ENCODE measurements at places on chromosomes 16 and 17.

GRCh38 chr17:58412961-58413586, 4.3 kb downstream of the RNF43 start:
- DNase-seq: no peak

DNA sequence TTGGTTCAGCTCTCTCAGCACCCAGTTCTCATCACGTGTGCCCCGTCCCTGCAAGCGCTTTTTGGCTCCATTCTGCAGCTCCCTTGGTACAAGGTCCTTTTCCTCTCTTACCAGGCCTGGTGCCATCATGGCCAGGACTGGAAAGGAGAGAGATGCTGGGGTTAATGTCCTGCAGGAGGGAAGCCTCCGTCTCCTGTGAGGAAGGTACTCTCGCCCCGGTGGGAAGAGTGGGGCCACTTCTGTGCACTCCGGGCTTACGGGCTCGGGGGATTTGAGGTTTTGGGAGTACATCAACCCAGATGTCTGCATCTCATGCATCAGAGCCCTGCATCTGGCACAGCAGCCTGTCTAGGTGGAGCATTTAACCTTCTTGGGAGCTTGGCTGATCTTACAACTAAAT, 10.1 kb downstream of the CTRB2 start:
- no peak for DNase-seq

DNA sequence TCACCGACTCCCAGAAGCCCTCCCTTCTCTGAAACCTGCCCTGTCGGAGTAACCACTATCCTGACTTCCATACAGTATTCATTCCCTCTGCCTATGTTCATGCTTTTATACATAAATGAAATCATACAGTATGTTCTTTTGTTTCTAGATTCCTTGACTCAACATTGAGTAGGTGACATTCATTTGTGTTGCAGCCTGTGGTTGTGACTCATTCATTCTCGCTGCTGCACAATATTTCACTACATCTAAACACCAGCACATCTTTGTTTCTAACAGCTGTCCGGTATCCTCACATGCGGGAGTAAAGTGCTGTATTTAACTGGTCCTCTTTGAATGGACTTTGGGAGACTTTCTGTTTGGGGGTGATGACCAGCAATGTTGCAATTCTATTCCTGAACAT, 135.0 kb upstream of the FOXF1 start:
- no peak for DNase-seq

GRCh38 chr16:64962786-64963185, 159.1 kb downstream of the CDH11 start:
- no peak for DNase-seq

GRCh38 chr17:75927286-75927922, 13.4 kb downstream of the FBF1 start:
- DNase-seq: peak; percentile 15

GRCh38 chr16:29986231-29986630, 9.2 kb downstream of the HIRIP3 start:
- no peak for DNase-seq

- DNase-seq: no peak
Observed at GRCh38 chr17:6524520-6524919, 31.8 kb downstream of the PITPNM3 start.

DNA sequence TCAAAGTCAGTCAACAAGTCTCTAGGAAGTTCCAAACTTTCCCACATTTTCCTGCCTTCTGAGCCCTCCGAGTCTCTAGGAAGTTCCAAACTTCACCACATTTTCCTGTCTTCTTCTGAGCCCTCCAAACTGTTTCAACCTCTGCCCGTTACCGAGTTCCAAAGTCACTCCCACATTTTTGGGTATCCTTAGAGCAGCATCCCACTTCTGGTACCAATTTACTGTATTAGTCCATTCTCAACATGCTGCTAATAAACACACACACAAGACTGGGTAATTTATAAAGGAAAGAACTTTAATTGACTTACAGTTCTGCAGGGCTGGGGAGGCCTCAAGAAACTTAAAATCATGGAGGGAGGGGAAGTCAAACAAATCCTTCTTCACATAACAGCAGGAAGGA, 169.0 kb upstream of the HS3ST3A1 start:
- DNase-seq: no peak

- no peak for DNase-seq
Observed at GRCh38 chr16:15782573-15783365, 74.1 kb downstream of the MYH11 start.

GRCh38 chr16:50210266-50211038, 55.9 kb upstream of the ADCY7 start:
- DNase-seq: peak; percentile 76

DNA sequence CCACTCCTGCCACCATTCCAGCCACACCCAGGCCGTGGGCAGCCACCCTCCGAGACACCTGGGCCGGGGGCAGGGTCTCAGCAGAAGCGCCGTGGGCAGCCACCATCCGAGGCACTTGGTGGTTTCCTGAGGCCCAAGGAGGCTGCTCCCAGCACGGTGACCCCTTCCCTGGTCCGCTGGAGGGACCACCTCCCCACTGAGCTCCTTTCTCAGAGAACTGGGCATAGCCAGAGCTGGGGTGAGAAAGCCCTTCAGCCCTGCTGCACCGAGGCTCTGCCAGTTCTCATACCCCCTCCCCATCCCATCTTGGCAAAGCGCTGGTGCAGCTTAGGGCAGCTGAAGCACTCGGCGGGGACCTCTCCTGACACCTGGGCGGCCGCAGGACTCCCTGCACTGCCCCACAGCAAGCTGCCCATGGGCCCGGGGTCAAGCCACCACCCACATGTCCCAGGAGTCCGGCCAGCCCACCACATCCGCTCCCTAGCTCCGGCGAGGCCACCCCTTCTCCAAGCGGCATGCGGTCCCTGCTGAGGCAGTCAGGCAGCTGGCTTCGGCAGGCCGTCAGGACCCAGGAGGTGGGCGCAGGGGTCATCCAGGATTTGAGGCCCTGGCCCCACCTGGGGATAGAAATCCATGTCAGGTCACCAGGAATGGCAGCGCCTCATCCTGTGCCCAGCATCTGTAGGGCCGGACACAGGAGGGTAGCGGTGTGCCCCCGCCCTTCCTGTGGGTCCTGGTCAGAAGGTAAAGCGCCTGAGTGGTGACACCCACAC, 1.3 kb upstream of the CYBA start:
- no peak for DNase-seq

- DNase-seq: peak; percentile 63
Observed at GRCh38 chr16:85461814-85462713, 151.1 kb upstream of the GSE1 start.

DNA sequence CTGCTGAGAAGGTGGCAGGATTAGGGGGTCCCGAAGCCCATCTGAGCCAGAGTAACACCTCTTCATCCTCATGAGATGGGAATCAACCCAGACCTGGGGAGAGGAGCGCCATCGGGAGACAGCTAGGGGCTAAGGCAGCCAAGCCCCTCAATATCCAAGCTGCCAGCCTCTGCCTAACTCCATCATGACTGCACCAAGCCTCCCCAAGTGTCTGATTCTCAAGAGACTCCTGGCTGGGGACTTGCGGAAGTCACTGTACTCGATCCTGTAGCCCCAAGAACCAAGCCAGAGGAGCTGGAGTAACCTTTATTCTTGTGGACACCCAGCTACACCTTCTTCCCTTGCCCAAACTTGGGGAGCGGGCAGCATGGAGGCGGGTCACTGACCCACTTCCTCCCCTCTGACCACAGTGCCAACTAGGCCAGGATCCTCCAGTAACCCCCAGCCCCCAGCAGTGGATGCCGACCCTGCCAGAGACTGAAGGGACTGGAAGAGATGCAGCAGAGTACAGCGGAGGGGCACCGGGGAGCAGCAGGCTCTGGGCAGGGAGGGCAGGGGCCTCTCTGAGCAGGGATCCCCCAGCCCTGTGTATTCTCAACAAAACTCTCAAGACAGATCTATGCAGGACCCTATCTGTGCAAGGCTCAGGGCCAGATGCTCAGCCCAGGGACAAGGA, 13.3 kb downstream of the HDAC5 start:
- DNase-seq: no peak

DNA sequence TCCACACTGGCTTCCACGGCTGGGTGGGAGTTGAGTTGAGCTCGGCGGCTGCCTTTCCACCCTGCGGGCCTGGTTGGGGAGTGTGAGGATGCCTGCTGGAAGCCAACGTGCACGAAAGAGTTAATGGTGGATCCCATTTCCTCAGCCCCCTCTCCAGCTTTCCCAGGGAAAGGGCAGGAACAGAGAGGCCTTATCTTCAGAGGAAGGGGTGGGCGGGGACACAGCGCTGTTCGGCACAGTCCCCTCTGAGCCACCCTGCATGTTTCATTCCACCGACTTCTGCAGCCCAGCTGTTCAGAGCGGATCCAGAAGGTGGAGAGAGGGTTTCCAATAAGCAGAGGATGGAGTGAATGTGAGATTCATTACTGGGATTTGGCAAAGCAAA, 295.3 kb downstream of the SEC14L1 start:
- no peak for DNase-seq

- DNase-seq: no peak
Observed at GRCh38 chr17:45715787-45716186, 68.3 kb upstream of the CRHR1 start.

DNA sequence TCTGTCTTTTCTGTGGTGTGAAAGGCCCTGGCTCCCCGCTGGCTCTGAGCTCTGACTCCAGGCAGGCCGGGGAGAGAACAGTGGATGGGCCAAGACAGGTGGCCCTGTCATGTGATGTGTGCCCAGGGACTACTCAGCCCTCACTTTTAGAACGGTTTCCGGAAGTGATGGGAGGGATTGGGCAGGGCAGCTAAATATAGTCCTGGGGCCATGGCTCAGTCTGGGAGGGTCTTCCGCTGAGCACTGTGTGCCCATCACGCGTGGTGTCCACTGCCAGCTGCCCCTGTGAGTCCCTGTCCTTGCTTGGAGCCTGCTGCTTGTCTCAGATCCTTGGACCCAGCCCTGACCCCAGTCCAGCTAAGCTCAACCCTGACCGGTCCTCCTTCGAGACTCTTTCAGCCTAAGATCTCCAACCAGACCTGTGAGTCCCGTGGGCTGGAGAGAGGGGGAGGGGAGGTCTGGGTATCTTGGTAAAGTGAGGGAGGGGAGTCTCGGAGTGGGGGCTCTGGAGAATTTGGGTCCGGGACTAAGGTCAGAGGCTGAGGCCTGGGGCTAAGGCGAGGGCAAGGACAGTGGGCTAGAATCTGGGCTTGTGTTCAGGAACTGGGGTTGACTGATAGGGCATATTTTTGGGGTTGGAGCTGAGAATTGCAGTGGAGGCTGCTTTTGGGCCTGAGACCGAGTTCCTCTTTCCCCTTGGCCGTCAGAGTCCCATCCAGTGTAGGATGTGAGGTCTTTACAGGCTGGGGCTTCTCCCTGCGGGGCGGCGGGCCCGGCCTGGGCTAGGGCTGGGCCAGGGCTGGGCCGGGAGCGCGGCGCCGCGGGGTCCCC, at the start of gene TRIM72:
Gene TRIM72, plus strand, starts transcription at position 243 of the 831 bp plus-strand sequence. CDS start 620 bp downstream, outside the sequence.
- DNase-seq: no peak

DNA sequence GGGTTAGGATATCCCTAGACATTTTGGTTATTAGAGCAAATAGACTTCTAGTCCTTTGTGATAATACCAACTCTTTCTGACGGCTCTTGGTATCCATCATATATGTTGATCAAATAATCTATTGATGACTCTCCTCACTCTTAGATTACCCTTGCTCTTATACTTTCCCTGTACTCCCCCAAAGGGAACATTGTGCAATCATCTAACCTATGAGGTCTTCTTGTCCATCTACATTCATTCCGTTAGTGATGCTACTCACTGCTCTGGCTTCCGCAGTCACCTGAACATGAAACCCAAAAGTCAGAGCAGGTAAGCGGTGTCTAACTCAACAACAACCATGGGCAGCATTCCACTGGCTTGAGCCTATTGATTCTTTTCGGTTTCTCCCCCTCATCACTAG, 223.7 kb upstream of the SALL1 start:
- DNase-seq: no peak

GRCh38 chr17:47844814-47845715, 4.0 kb upstream of the SCRN2 start:
- DNase-seq: no peak
